ENCODE measurements at places on chromosomes 5 and 9.

GRCh38 chr9:33737811-33738606, 57.4 kb upstream of the PRSS3 start:
- peak; percentile 26 for DNase-seq

DNA sequence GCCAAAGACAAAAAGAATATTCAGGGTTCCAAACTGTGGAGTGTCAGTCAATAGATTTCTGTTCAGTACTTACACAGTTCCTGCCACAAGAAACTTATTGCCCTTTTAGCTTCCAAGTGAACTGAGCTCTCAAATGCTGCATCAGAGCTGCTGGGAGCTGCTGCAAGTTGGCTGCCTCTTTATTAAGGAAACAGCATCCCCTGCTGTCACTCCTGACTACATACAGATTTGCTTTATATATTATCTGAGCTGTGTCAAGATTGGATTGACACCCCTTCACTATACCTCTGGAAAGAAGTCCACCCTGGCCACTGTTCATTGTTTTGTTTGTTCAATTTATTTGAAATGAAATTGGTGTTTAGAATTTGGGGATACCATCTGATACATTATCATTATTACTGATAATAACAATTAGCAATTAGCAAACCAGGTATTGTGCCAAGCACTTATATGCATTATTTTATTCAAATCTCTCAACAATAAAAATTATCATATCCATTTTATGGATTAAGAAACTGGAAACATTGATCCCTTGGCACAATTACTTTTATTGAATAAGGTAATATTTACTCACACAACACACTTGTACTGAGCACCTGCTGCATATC, 16.4 kb upstream of the C5orf58 start:
- DNase-seq: peak; percentile 67

DNA sequence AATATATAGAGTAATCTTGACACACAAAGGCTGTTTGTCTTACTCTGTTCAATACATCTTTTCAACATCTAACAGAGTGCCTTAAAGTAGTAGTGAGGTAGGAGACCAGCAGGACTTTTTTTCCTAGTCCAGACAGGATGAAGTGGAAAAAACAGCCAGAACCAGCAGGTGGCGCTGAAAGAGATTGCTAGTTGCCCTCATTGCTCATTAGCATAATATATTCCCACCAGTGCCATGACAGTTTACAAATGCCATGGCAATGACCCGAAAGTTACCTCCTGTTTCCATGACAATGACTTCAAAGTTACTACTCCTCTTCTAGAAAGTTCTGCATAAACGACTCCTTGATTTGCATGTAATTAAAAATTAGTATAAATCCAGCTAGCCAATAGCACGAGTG, 387.4 kb downstream of the ACTL7B start:
- DNase-seq: no peak

GRCh38 chr5:157750320-157750719, 6.8 kb downstream of the LSM11 start:
- DNase-seq: no peak

DNA sequence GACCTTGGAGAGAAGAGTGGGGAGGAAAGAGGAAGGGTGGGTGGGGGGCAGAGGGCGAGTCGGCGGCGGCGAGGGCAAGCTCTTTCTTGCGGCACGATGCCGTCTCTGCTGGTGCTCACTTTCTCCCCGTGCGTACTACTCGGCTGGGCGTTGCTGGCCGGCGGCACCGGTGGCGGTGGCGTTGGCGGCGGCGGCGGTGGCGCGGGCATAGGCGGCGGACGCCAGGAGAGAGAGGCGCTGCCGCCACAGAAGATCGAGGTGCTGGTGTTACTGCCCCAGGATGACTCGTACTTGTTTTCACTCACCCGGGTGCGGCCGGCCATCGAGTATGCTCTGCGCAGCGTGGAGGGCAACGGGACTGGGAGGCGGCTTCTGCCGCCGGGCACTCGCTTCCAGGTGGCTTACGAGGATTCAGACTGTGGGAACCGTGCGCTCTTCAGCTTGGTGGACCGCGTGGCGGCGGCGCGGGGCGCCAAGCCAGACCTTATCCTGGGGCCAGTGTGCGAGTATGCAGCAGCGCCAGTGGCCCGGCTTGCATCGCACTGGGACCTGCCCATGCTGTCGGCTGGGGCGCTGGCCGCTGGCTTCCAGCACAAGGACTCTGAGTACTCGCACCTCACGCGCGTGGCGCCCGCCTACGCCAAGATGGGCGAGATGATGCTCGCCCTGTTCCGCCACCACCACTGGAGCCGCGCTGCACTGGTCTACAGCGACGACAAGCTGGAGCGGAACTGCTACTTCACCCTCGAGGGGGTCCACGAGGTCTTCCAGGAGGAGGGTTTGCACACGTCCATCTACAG, 760 bp downstream of the NPR3 start:
- peak; percentile 47 for DNase-seq

- no peak for DNase-seq
Observed at GRCh38 chr9:70468291-70468690, 53.8 kb upstream of the KLF9 start.
